ENCODE measurements at places on chromosomes 11 and 22.

DNA sequence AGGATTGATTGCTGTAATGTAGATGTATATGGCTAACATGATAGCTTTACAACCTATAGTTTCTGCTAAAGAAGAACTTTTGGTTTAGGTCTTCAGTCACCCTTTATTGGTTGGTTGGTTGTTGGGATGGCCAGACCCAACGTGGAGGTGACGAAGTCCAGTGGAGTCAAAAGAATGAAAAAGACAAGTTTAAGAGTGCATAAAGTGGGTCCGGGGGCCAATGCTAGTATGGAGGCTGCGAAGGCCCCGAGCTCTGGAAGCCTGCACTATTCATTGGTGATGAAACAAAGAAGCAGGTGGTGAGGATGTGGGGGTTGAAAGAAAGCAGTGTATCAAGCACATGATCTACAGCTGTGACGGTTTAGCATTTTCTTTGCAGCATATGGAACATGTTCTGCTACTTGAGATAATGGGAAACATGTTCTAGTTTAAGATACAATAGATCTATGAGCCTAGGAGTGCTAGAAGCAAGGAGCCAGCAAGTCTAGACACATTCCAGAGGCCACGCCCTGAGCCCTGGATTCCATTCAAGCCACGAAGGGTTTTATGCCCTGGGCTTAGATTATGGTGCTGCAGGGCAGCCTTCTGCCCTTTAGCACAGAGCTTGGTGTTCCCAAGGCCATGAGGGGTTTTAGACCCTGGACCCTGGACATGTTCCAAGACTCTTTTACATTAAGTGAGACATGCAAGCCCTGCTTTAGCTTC lies 6.3 kb downstream of the TCP11L1 start:
- no peak for DNase-seq

GRCh38 chr22:39276440-39277141 lies 31.8 kb upstream of the PDGFB start:
- no peak for DNase-seq

DNA sequence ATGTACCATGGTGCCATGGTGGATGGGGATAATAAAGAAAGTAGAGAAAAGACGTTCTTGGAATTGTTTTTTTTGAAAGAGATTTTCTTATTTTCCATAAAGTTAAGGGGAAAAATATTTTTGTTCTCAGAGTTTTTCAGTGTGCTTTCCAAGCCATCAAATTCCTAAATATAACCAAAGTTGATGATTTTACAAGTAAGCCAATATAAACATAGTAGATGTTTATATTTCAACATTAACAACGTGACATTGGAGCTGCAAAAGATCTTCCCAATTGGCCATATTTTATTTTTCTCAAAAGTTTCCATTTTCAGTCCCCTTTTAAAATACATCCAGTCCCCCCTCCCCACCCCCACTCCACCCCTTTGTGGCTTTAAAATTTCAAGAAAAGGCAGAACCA lies 80.9 kb upstream of the PICALM start:
- no peak for DNase-seq

GRCh38 chr11:86244063-86244521 lies 461 bp upstream of the EED start:
- DNase-seq = peak; percentile 32

- no peak for DNase-seq
Measured at GRCh38 chr11:94181943-94182342, 53.3 kb downstream of the PANX1 start.

DNA sequence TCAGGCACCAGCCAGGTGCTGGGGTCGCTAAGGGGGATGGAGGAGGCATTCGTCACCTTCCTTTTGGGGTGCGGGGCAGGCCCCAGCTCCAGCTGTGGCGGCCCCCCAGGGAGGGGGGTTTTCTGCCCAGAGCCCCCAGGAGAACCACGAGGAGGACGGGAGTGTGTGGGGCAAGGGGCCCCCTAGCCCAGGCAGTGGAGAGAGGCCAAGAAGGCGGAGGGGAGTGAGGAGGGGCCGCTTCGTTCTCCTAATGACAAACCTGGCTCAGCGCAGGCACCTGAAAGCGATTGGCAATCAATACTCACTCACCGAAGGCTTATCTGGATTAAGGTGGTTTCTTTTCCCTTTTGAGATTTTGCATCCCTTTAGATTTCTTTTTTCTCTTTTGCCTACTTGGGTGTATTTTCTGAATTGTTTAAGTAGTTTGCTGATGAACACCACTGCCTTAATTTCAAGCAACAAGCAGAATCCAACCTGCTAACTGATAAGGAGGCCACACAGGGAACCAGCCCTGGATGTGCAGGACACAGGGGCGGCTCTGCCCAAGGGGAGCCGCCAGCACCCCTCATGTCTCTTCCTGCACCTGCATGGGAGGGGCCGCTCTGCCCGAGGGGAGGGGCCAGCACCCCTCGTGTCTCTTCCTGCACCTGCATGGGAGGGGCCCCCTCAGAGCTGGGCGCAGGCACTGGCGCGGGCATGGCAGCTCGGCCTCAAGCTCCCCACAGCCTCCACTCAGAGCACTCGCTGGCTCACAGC lies 122.3 kb downstream of the BRD1 start:
- no peak for DNase-seq

GRCh38 chr11:18457450-18457849 lies 1.8 kb downstream of the LDHAL6A start:
- no peak for DNase-seq

- DNase-seq = no peak
Measured at GRCh38 chr11:57800444-57801182, 39.0 kb downstream of the CTNND1 start.

DNA sequence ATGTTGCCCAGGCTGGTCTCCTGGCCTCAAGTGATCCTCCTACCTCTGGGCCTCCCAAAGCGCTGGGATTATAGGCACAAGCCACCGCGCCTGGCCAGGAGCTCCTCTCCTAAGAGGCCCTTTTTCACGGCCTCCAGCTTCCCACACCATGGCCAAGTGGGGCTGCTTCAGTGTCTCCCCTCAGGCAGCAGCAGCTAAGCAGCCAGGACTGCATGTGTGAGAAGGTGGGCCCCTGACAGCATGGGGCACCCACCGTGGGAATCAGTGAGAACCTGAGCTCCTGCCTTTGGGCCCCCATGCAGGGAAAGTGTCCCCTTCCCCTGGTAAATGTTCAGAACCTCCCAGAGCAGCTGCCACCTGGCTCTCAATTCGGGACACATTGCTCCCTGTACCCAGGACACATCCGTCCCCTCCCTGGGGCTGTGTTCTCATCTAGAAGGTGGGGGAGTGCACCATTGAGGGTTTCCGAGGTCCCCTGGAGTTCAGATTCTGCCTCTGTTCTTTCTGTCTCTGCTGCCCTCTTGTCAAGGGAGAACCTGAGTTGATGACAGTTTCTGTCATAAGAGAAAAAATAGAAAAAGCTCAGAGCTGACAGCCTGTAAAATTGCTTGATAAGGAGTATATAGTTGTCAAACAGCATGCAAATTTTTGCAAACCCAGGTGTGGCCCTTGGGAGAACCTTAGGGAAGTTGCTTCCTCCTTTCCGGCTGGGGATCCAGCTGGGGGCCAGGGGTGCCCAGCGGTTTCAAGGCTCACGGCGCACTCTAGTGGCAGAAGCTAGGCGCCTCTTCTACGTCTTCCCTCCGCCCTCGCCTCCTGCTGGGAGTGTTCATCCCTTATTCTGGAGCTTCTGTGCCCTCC lies 29.7 kb downstream of the FAM83F start:
- no peak for DNase-seq

DNA sequence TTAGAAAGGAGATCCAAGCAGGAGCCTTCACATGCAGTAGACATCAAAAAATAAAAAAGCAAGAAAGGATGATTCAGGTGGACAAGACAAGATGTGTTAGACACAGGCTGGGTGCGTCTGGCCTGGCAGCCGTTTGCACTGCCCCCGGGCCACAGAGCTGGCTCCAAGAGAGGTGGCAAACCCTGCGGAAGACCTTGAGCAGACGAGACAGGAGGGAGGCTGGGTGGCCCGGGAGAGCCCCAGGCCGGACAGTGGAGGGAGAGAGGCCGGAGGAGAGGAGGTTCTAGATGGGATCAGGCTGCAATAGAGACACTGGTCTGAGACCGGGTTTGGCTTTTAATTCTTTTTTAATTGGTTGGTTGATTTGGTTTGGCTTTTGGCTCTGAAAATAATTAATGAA lies 69.6 kb upstream of the TTLL12 start:
- no peak for DNase-seq

DNA sequence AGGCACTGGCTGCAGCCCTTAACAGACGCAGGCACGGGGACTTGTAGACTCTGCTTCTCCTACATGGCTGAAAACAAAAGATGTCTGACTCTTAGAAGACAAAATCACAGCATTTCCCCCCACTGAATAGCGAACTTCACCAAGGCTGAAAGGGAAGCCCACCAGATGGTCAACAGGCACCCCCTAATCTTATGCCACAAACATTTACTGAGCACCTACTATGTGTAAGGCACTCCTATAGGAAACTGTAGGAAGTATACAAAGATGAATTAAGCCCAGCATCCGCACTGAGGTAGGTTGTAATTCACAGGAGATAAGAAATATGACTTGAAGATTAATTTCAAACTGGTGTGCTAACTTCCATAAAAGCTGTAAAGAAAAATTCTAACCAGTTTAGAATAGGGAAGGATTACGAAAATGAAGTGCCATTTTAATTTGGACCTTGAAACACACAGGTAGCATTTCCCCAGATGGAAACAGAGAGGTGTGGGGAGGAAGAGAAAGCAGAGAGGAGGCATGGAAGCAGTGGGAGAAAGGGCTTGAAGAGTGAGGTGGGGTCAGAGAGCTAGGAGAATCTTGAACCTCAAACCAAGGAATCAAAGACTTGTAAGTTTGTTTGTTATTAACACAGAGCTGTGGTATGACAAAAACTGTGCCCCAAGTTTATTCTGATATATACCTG lies 38.1 kb downstream of the NUMA1 start:
- no peak for DNase-seq

GRCh38 chr11:67632175-67632981 lies 2.6 kb upstream of the NUDT8 start:
- DNase-seq = no peak

DNA sequence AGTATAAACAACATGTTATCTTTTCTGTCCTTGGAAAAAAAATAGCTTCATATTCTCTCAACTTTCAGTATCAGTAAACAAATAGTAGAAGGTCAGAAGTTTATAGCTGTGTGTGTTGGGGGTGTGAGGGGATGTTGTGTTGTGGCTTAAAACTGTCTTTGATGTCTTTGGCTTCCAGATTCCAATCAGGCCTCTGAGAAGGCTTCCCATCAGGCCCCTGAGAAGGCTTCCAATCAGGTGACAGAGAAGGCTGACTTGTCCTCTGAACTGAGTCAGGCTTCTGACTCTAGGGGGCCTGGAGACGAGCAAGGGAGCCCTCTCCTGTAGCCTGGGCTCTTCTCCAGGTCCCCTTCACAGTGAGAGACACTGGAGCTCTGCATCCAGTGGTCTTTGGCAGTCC lies 9.3 kb downstream of the MTFP1 start:
- no peak for DNase-seq

DNA sequence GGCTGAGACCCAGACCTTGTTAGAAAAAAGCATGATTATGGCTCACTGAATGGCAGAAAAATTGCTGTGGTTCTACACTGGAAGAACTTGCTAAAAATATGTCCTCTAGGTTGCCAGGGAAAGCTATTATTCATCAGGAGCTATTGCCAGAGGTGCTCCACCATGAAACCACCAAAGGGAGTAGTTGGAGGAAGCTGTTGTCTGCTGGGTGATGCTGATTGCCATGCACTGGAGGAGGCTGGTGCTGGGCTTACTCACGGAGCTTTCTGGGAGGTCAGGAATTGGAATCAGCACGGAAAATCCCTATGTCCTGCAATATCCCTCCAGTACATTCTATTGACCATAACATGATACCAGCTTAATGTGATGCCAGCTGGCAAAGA lies 199.6 kb upstream of the ZBED5 start:
- DNase-seq = no peak

GRCh38 chr22:42412744-42413333 lies 19.4 kb downstream of the NFAM1 start:
- no peak for DNase-seq

- no peak for DNase-seq
Measured at GRCh38 chr11:132222345-132222744, 851.9 kb downstream of the NTM start.

DNA sequence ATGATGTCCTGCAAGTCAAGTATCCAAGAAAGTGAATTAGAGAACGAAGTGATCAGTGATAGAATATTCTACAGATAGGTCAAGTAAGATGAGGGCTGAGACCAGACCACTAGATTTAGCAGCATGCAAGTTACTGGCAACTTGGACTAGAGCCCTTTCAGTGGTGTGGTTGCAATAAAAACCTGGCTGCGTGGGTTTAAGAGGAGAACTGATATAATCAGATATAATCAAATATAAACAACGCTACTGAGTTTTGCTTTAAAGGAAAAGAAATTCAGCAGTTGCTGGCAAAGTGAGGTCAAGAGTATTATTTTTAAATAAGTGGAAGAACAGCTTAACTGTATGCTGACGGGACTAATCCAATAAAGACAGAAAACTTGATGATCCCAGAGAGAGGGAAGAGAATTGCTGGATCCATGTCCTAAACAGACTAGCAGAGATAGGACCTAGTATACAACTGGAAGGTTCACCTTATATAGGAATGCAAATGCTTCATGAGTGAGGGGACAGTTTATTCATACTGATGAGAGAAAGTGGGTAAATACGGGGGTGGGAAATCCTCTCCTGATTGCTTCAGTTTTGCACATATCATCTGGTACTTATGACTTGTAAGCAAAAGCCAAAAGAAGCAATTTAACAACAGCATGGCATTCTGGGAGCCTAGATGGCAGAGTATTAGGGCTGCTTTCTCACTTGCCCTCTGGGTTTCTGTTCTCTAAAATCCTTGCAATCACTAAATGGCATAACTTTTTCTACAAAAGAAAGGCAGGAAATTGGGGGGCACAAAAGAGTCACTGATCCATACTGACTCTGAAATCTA lies 146.2 kb downstream of the RBFOX2 start:
- no peak for DNase-seq
